ENCODE measurements at places on chromosomes 7 and 10. TPM values are rescaled to one million over a fixed set of nuclear protein-coding genes. Genes with fewer than 3 reads are reported as not detected.
A peak's percentile ranks its signal among the peaks of the same experiment; 100 is the strongest.

- no peak overlapping the region for H3K4me3 ChIP-seq
- DNase-seq: no peak
Measured at GRCh38 chr10:59513558-59513957, 151.2 kb upstream of the FAM13C start.

DNA sequence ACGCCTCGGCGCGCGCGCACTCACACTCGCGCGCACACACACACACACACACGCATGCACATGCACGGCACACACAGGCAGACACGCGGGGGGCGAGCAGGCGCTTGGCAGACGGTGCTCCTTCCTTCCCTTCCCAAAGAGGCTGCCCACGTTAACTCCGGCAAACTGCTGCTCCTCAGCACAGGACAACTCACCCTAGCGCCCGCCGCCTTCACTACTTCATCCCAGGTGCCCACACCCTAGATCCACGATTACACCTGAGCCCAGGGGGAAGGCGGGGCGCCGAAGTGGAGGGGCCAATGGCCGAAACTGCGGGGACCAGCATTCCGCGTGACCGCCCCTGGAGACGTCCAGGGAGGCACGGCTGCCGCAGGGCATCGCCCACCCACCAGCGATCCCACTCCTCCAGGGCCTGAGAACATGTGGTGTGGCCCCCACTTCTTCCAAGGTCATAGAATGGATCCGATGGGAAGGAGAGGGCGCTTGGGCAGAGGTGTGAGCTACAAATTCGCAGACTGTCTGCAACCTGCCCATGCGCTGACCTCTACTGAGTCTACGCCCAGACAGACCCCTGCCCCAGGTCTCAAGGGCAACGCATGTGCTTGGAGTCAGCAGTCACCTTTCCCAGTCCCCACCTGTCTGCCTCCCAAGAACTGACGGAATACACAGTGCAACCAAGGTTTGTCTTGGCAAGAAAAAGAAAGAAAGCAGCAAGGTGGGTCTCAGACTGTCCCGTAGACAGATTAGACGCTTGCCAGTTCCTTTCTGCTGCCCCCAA, 74.6 kb downstream of the CALN1 start:
- peaks cover 13% of the 10 kb centered on the region for H3K4me1 ChIP-seq
- H3K27ac ChIP-seq: no peak overlapping the region
- no peak for DNase-seq
- no peaks in the 10 kb centered on the region for H3K27me3 ChIP-seq

GRCh38 chr7:31256506-31256905, 84.0 kb downstream of the NEUROD6 start:
- no peak for DNase-seq
- H3K4me1 ChIP-seq: no peaks in the 10 kb centered on the region
- no peaks in the 10 kb centered on the region for H3K36me3 ChIP-seq

DNA sequence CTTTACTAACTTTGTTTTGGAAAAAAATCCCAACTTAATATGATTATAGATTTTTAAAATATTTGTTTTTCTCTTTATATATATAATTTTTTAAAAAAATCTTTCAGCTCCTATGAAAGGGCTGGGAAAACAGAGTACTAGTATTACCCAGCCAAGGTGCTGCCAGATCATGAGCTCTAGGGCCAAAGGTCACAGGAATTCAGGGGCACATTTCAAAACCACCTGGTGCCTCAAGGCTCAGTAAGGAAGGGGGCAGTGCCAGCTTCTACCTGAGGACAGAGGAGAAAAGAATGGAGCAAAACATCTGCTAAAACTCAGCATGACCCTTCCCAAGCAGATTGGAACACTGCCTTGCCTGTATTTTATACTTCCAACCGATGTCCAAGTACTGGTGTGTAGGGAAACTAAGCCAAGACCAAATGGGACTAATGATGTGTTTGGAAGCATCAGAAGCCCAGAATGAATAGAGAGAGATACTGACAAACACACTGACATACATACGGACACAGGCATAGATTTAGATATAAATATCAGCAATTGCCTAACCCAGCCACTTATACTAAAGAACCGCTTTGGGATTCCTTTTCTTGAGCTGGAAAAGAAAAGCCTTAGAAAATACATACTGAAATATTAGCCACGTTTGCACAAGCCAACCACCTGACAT, 667.3 kb downstream of the PARD3 start:
- H3K27ac ChIP-seq: no peak overlapping the region
- H3K36me3 ChIP-seq: no peaks in the 10 kb centered on the region
- no peaks in the 10 kb centered on the region for H3K27me3 ChIP-seq
- no peak for DNase-seq

DNA sequence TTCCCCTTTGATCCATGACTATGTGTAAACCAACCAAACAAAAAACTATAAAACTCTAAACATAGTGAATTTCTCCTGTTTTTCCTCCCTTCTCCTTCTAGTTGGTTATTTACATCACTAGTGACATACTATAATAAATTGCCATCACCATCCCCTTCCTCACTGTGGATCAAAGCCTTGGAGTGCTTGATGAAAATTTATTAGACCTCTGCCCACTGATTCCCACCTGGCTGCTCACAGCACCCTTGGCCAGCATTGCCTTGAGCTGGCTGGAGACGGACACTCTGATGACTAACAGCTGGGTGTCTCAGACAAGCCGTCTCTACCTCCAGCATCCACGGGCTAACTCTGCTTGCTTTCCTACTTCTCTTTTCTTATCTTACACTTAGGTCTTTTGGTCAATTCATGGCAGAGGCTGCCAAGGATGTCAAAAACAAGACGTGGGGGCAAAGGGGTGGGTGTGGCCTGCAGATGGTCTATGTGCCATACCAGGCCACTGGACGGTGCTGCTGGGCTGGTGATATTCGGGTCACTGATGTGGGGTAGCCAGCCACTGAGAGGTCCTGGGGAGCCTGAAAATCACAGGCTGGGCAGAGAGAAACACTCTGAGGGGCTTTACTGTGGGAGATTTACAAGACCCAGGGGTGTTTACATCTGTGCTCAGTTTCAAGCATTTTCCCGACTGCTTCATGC, 207.8 kb downstream of the TAX1BP1 start:
- H3K4me1 ChIP-seq: no peaks in the 10 kb centered on the region
- no peak for DNase-seq
- H3K27ac ChIP-seq: no peak overlapping the region
- H3K4me3 ChIP-seq: no peak overlapping the region
- H3K36me3 ChIP-seq: no peaks in the 10 kb centered on the region
- H3K27me3 ChIP-seq: no peaks in the 10 kb centered on the region

GRCh38 chr7:105826143-105826542, 50.3 kb downstream of the ATXN7L1 start:
- H3K27me3 ChIP-seq: no peaks in the 10 kb centered on the region
- no peak overlapping the region for H3K27ac ChIP-seq
- H3K4me3 ChIP-seq: no peak overlapping the region
- H3K4me1 ChIP-seq: peaks cover 13% of the 10 kb centered on the region
- DNase-seq: no peak

DNA sequence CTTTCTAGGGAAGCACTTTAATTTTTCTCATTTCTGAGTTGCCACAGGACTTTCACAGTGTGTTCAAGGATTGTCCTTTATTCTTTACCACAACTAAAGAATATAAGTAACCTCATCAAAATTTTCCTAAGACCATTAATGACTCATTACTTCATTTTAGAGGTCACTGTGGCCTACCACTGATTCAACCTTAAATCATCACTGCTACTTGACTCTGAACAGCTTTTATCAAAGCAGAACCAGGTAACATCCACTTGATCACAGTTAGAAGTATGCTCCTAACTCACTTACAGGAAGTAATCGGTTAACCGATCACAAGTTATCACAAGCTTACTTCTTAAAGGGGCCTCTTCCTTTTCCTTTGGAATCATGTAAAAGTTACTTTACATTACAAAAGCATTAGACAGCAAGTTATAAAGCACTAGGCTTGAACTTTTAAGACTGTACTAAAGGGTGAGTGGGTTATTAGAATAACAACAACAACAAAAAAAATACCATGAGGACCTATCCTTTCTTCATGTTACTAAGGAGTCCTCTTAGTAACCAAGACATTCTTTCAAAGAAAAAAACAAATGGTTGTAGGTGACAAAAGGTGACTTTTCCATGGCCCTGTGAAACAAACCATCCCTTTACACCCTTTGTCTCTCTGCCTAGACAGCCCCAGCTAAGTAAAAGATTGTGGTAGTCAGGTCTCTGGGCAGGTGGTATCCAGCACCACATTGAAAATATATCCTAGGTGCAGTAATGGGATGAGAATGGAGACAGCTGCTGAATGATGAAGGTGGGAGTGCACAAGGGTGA, 40.0 kb upstream of the PDK4 start:
- H3K4me3 ChIP-seq: no peak overlapping the region
- no peaks in the 10 kb centered on the region for H3K4me1 ChIP-seq
- no peak for DNase-seq
- H3K27me3 ChIP-seq: no peaks in the 10 kb centered on the region

DNA sequence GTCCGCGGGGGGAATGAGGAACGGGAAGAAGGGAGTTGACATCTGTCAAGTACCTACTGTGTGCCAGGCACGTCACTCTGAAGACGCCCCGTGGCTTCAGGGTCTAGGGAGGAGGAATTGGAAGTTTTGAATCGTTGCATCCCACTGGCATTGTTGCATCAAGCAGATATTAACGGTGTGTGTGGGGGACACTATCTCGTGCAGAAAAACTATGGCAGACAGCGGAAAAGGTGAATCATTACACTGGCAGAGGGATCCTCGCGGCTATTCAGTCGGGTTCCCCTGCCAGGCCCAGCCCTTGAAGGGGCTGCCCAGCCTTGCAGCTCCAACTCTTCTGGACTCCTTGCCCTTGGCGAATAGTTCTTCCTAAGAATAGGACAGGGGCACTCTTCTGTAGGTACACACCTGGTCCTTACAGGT, 1.0 kb upstream of the KIAA1549 start:
- H3K4me1 ChIP-seq: peaks cover 17% of the 10 kb centered on the region
- DNase-seq: no peak
- H3K27me3 ChIP-seq: no peaks in the 10 kb centered on the region
- H3K36me3 ChIP-seq: no peaks in the 10 kb centered on the region
- H3K27ac ChIP-seq: no peak overlapping the region

GRCh38 chr7:50730446-50731400, 52.0 kb downstream of the GRB10 start:
- no peak for DNase-seq
- no peaks in the 10 kb centered on the region for H3K4me1 ChIP-seq
- H3K4me3 ChIP-seq: no peak overlapping the region
- no peaks in the 10 kb centered on the region for H3K36me3 ChIP-seq
- peak overlapping the region; percentile 34 for H3K27ac ChIP-seq

DNA sequence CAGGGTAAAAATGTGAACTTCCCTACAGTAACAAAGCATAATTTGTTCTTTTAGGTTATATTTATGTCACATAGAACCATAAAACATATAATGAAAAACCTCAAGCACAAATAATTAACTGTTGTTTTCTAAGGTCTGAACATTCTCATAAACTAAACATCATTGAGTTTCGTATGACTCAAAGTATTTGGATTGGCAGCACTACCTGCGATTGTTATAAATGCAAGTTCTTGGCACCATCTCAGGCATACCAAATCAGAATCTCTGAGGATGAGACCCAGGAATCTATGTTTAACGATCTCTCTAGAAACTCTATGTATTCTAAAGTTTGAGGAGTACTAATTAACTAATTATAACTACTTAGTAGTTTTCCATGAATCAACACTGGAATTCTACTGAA, 22.5 kb downstream of the ORC5 start:
- no peak for DNase-seq
- no peak overlapping the region for H3K27ac ChIP-seq
- H3K36me3 ChIP-seq: peaks cover 9% of the 10 kb centered on the region
- H3K4me3 ChIP-seq: no peak overlapping the region
- H3K4me1 ChIP-seq: no peaks in the 10 kb centered on the region
- no peaks in the 10 kb centered on the region for H3K27me3 ChIP-seq

- no peaks in the 10 kb centered on the region for H3K4me1 ChIP-seq
- H3K4me3 ChIP-seq: no peak overlapping the region
- H3K27ac ChIP-seq: no peak overlapping the region
- no peak for DNase-seq
Measured at GRCh38 chr10:36989233-36989632, 136.2 kb upstream of the ANKRD30A start.

- peaks cover 9% of the 10 kb centered on the region for H3K4me1 ChIP-seq
- H3K4me3 ChIP-seq: no peak overlapping the region
- no peaks in the 10 kb centered on the region for H3K27me3 ChIP-seq
- H3K27ac ChIP-seq: no peak overlapping the region
- no peaks in the 10 kb centered on the region for H3K36me3 ChIP-seq
Measured at GRCh38 chr10:45473126-45473525, 99.1 kb downstream of the ALOX5 start.

- no peaks in the 10 kb centered on the region for H3K36me3 ChIP-seq
- H3K4me1 ChIP-seq: no peaks in the 10 kb centered on the region
- no peak for DNase-seq
Measured at GRCh38 chr10:129921065-129921670, 42.9 kb downstream of the EBF3 start.

GRCh38 chr10:76202777-76203176, 771.4 kb downstream of the LRMDA start:
- H3K4me1 ChIP-seq: no peaks in the 10 kb centered on the region
- DNase-seq: no peak
- H3K27ac ChIP-seq: no peak overlapping the region
- H3K27me3 ChIP-seq: no peaks in the 10 kb centered on the region

GRCh38 chr10:124298891-124299290, 119.8 kb downstream of the OAT start:
- no peaks in the 10 kb centered on the region for H3K36me3 ChIP-seq
- no peak overlapping the region for H3K4me3 ChIP-seq
- no peaks in the 10 kb centered on the region for H3K27me3 ChIP-seq
- no peaks in the 10 kb centered on the region for H3K4me1 ChIP-seq
- DNase-seq: no peak
- no peak overlapping the region for H3K27ac ChIP-seq

- H3K4me3 ChIP-seq: no peak overlapping the region
- no peaks in the 10 kb centered on the region for H3K27me3 ChIP-seq
- H3K36me3 ChIP-seq: no peaks in the 10 kb centered on the region
- DNase-seq: no peak
Measured at GRCh38 chr10:10078446-10078845, 939.2 kb upstream of the CELF2 start.

- no peaks in the 10 kb centered on the region for H3K27me3 ChIP-seq
- no peak overlapping the region for H3K27ac ChIP-seq
- DNase-seq: no peak
- H3K36me3 ChIP-seq: no peaks in the 10 kb centered on the region
- H3K4me3 ChIP-seq: no peak overlapping the region
Measured at GRCh38 chr10:17074541-17074847, 55.1 kb downstream of the CUBN start.

GRCh38 chr7:81297317-81297716, 378.5 kb upstream of the SEMA3C start:
- H3K36me3 ChIP-seq: no peaks in the 10 kb centered on the region
- no peaks in the 10 kb centered on the region for H3K27me3 ChIP-seq
- H3K27ac ChIP-seq: no peak overlapping the region
- no peak overlapping the region for H3K4me3 ChIP-seq

The CALHM1 gene
- total RNA-seq: not detected

The PHYHIPL gene
- total RNA-seq: 0.11 TPM

The BMPR1A gene
- 72.7 TPM for total RNA-seq

The CCDC146 gene
- total RNA-seq: 51.3 TPM

The LIPF gene
- not detected for total RNA-seq

The MRPS17 gene
- 11.2 TPM for total RNA-seq

The ADCY1 gene
- total RNA-seq: 11.6 TPM

The TRIM73 gene
- total RNA-seq: 5.8 TPM
